ENCODE measurements at places on chromosomes 16 and 17.

GRCh38 chr17:36511216-36511615, 23.5 kb downstream of the MYO19 start:
- DNase-seq, result no peak

GRCh38 chr17:10752696-10753095, 22.9 kb upstream of the TMEM220 start:
- no peak for DNase-seq

DNA sequence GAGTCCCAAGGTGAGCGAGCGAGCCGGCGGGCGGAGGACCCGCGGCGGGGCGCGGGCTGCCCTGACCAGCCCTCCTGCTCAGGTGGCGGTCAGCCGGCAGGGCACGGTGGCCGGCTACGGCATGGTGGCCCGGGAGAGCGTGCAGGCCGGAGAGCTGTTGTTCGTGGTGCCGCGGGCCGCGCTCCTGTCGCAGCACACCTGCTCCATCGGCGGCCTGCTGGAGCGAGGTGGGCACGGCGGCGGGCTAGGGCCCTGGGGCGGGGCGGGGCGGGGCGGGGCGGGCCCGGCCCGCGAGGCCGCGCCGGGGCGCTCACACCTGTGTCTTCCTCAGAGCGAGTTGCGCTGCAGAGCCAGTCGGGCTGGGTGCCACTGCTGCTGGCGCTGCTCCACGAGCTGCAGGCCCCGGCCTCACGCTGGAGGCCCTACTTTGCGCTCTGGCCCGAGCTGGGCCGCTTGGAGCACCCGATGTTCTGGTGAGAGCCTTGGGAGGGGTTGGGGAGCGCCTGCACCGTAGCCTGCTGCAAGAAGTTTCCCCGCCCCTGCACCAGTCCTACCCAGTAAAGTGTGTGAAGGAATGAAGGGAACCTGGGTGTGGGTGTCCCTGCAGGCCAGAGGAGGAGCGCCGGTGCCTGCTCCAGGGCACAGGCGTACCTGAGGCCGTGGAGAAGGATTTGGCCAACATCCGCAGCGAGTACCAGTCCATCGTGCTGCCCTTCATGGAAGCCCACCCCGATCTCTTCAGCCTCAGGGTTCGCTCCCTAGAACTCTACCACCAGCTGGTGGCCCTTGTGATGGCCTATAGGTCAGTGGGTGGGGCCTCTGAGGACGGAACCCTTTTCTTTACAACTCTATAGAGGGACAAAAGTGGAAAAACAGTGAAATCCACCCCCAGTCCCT, 802 bp downstream of the SETD6 start:
- DNase-seq, result no peak

DNA sequence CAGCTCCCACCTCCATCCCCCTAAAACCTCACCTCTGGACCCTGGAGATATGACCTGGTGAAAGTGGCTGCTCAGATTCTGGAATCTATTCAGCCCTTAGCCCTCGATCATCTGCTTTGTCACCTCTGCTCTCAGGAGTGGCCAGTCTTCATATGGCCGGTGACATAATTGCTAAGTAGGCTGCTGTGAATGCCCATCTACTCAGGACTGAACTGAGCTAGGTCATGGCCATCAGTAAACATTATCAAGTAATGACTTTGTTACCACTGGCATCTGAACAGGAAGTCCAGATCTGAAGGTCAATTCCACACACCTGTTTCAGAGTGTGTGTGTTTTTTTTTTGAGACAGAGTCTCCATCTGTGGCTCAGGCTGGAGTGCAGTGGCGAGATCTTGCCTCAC, 78.6 kb downstream of the CDK5R1 start:
- DNase-seq, result no peak

DNA sequence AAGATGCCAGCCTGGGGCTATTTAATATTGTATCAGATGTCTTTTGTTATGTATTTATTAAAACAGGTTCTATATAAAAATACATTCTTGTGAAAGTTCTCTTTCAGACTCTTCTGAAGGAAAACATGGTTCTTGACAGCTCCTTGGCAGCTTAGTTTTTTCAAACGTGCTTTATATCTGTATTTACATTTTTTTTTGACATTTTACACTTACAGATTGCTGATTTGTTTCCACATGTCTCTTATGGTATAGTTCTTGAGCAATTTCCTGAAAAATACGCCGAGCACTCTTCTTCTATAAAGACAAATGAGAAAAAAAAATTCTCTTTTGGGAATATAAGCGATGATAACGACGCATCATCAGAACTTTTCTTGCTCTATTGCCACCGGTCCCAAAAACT, 9.5 kb downstream of the IGSF6 start:
- DNase-seq, result no peak
